Endothelial cell (in vitro differentiated cells): ENCODE measurements at places on chromosomes 16 and 17.

- no peak for DNase-seq
Observed at GRCh38 chr17:63772801-63773271, 561 bp downstream of the CCDC47 start.

DNA sequence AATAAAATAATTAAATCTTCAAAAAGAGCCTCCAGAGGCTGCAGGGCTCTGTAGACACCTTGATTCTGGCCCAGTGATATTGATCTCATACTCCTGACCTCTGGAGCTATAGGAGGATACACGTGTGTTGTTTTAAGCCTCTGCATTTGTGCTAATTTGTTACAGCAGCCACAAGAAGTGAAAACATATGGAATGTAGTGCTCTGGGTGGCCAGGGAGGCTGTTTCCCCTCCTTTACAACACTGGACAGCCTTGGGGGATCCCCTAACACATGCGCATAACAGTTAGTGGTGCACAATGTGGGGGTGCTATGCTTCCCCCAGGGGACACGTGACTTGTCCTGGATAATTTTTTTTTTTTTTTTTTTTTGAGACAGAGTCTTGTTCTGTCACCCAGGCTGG, 4.7 kb upstream of the ZNF500 start:
- DNase-seq: no peak

- peak; percentile 16 for DNase-seq
Observed at GRCh38 chr16:82626791-82627261, at the start of gene CDH13. CDH13 (plus strand) TSS chr16:82626969.

- no peak for DNase-seq
Observed at GRCh38 chr17:44956998-44957981, 9.7 kb upstream of the KIF18B start.

- no peak for DNase-seq
Observed at GRCh38 chr16:89132194-89133005, 38.7 kb downstream of the ACSF3 start.
